ENCODE measurements at places on chromosomes 4 and X. TPM values are rescaled to one million over a fixed set of nuclear protein-coding genes. Genes with fewer than 3 reads are reported as not detected.

DNA sequence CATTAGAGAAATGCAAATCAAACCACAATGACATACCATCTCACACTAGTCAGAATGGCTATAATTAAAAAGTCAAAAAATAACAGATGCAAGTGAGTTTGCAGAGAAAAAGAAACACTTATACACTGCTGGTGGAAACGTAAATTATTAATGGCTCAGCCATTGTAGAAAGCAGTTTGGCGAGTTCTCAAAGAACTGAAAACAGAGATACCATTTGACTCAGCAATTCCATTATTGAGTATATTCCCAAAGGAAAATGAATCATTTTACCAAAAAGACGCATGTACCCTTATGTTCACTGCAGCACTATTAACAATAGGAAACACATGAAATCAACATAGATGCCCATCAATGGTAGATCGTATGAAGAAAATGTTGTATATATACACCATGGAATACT, 75.0 kb downstream of the NAA11 start:
- no peak for DNase-seq

GRCh38 chrX:126799059-126799458, 20.5 kb upstream of the PRR32 start:
- DNase-seq = no peak

GLA gene
- 17.7 TPM for total RNA-seq

DNA sequence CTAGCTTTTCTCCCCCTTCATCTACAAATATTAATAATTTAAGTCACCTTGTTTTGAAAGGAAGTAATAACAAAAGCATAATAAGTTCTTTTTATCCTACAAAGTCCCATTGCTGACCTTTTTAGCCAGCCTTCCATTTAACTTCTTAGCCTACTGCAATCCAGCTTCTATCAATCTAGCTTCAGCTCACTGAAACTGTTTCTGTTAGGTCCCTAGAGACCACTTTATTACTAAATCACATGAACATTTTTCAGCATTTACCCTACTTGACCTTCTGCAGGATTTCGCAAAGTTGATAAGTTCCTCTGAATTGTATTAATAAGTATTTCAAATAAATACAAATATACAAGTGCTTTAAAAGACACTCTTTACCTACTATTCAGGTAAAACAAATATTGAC, 186.5 kb downstream of the ANTXR2 start:
- DNase-seq = no peak

GRCh38 chr4:8188085-8188484, 11.0 kb upstream of the SH3TC1 start:
- no peak for DNase-seq

DNA sequence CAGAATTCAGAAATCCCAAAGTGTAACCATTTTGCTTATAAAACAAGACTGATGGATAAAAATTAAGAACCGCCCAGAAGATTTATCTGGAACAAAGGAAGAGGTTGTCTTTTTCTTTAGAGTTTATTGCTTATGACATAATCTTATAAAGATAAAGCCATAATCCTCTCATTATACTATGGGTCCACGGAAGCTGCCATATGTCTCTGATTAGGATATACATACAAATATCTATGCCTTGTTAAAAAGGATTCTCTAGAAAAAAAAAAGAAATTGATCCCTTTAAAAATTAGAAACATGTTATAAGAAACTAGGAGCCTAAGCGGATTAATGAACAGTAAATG, 70.5 kb downstream of the RELL1 start:
- no peak for DNase-seq

Data from esophagus muscularis mucosa (tissue), 4 donors.